ENCODE measurements at places on chromosomes 2 and 18.

DNA sequence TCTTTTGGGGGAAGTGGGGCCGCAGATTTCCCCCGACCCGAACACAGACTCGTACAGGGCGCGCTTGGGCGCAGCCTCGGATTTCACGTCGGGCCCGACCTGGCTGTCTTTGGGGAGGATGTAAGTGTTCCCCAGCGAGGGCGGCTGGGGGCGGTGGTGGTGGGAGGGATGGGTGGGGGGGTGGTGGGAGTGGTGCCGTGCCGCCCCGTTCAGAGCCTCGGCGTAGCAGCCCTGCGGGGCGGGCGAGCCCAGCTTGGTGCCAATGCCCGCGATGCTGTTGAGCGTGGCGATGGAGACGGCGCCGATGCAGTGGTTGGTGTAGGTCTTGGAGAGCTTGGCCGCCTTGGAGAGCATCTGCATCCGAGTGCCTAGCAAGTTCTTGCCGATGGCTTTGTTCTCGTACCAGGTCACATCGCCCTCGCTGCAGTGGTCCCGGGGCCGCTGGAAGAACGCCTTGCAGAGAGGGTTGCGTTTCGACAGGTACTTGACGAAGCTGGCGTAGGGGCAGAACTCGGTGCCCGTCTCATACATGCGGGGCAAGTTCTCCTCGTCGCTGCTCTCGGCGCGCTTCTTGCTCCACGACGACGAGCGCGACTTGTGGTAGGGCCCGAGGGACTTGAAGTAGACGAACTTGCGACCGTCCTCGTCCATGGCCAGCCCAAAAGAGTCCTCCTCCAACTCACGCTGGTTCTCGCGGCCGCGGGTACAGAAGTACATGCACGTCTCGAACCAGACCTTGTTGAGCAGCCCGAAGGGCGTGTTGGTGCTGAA is 1.3 kb downstream of the KCTD1 start:
- no peak for DNase-seq

DNA sequence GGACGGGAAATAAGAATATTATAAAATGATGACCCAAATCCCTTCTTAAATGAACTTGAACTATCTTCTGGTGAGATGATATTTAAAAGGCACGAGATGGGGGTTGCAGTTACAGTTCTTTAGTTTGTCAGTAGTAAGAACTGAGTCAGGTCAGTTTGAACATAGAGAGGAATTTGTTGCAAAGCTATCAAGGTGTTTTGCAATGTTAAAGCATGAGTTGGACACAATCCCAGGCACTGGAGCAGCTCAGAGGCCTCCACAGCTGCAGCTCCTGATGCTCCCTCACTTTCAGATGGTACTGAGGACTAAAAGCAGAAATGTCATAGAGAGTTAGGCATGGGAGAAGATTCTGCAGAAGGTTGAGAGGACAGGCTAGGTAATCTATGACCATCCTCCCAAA is 236.0 kb downstream of the BCL2 start:
- DNase-seq: no peak

GRCh38 chr2:80340022-80340421 is 35.5 kb upstream of the LRRTM1 start:
- no peak for DNase-seq

DNA sequence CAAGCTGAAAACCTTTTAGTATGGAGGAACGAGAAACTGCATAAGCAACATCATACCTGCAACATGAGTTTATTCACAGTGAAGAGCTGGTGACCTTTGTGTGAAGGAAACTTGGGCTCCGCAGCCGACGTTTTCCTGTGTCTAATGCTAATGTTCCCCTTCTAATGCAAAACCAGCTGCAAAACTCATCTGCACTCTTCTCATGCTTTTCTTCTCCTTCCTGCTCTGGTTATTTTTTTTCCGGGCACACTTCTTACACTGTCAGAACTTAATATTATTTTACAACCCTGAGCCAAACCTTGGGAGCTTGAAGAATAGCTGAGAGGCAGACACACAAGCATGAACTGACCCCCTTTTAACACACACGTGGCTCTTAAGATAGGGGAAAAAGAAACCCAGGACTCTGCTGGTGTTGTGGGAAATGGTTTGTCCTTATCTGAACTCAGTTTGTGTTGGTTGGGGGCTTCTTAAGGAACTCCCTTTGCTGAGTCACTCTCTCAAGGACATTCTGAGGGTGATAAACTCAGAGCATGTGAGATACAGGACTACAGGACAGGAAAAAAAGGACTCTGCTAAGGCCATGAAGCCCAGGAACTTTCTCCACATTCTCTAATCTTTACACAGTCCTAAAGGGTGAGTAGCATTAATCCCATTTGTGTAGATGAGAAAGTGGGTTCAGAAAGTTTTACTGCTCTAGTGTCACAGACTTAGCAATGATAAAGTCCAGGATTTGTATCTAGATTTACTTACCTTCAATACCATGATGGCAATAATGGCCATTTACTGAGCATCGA is 439.3 kb upstream of the TRIB2 start:
- no peak for DNase-seq

DNA sequence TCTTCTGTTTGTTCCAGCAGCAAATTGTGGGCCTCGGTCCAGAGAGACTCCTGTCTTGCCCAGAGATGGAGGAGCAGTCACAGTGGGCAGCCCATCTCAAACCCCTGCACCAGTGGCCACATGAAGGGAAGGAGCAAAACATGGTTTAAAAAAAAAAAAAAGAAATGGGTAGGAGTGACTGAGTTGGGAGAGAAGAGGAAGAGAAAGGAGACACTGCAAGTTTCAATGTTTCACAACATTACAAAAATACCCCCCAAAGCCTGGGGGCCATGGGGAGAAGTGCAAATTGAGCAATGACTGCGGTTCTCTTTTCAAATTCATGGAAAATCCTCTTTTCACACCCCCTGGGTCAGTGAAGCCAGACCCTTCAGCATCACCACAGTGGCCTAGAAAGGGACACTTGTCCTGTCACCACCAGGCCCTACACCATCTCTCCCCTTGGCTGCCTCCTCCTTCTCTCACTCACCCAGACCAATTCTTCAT is 117.1 kb downstream of the ZFP36L2 start:
- peak; percentile 89 for DNase-seq

GRCh38 chr2:48315896-48316194 is 214.1 kb upstream of the STON1 start:
- no peak for DNase-seq

DNA sequence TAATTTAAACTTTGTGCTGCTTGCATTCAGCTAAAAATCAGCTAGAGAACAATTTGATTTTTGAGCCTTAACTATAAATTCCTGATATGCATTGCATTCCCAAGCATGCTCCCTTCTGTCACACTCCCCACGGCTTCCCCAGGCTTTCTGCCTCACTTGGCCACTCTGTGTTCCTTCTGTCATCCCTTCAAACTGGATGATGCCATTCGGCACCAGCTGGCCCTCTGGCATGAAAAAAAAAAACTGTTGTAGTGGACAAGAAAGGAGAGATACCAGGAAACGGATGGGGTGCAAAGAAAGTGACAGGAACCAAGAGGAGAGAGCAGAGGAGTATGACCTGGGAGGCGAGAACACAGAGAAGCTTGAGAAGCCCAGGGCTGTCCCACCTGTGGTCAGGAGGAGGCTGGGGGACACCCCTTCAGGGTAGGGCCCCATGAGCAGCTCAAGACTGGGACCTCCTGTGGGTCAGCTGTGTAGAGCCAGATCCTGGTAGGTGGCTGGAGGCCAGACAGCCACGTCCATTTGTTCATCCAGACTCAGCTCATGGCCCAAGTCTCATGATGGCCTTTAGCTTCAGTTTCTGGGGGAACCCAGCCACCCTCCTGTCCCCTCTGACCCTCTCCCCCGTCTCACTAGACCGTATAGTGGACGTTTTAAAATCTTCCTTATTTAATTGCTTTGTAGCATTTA is 211.8 kb downstream of the GBX2 start:
- DNase-seq: no peak

DNA sequence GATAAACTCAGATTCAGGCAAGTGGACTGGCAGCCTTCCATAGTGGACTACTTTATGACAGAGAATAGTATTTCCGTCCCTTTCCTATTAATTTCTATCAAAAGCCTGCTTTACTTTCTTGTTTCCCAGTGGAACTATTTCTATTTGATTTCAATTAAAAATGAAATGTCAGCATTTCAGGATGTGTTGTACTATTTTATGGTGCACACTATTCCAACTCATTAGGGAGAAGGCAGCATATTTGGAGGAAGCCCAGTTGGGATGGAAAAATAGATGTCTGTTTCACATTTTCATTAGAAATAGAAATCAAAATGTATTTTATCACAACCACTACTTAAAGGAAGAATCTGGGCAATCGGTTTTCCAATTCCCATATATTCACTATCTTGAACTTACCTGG is 37.9 kb upstream of the TCF4 start:
- no peak for DNase-seq

GRCh38 chr18:24922491-24922890 is 429.5 kb downstream of the ZNF521 start:
- DNase-seq: no peak

DNA sequence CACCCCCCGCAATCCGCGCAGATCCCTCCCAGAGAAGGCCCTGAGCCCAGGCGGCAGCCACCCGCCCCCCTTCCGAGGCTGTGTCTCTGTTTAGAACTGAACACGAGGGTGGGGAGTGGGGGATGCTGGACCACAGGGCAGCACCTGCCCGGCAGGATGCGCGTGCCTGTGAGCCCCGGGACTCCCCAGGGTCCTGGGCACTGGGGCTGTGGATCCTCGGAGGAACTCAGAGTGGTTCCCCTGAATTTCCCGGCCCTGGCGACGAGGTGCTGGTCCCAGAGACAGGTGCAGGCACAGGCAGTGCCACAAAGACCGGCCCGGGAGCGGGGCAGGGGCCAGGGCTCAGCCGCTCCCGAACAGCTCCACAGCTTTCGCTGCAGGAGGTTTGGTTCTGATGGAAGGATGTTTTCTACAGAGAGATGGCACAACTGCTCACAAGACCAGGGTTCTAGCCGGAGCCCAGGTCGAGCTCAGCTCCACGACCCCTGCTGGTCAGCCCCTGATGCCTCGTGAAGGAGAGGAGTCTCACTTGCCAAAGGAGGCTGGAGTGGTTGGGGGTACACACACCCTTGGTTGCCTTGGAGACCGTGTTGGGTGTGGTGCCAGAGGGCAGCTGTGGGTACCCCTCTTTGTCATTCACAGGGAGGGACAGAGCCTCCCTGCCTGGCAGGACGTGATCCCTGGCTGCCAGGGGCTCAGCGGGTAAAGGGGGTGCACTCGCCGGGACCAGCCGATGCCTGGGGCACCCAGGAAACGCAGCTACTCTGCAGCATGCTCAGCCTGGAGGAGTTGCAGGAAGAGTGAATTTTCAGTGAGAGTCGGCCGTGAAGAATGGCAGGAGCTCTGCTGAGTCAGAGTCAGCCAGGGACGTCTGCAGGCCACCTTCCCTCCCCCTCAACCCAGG is 4.4 kb upstream of the NEU4 start:
- no peak for DNase-seq

GRCh38 chr2:129400826-129401225 is 578.6 kb upstream of the RAB6C start:
- no peak for DNase-seq

DNA sequence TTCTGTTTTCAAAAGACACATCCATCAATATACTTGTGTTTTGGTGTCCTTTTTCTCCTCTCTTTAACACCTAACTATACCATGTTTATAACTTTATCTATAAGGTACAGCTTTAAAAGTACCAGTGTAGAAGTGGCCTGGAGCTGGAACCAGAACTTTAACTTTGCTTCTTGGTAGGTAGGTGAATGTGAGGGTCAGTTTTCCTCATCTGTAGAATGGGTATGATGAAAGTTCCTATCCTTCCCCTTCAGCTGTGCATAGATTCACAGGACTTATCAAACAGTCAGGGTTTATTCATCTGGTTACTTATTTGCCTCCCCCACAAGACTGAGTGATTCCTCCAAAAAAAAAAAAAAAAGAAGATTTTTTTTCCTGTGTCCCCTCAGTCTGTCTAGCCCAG is 12.7 kb downstream of the KCTD1 start:
- DNase-seq: no peak

DNA sequence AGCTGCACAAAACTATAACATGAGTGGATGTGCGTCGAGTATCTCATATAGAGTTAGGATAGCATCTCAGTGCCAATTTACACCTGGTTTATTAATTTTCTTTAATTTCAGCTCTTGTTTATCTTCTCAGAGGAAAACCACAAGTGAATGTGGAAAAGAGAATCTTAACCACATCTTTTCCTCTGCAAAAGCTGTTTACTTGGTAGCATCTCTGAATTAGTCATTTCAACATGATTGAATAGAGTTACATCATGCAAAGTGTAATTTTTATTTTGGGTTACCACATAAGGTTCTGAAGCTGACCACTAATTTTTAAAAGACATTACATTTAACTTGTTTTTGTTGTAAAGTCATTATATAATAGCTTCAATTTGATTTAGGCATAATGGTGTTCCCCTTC is 83.8 kb upstream of the FAM237A start:
- no peak for DNase-seq

DNA sequence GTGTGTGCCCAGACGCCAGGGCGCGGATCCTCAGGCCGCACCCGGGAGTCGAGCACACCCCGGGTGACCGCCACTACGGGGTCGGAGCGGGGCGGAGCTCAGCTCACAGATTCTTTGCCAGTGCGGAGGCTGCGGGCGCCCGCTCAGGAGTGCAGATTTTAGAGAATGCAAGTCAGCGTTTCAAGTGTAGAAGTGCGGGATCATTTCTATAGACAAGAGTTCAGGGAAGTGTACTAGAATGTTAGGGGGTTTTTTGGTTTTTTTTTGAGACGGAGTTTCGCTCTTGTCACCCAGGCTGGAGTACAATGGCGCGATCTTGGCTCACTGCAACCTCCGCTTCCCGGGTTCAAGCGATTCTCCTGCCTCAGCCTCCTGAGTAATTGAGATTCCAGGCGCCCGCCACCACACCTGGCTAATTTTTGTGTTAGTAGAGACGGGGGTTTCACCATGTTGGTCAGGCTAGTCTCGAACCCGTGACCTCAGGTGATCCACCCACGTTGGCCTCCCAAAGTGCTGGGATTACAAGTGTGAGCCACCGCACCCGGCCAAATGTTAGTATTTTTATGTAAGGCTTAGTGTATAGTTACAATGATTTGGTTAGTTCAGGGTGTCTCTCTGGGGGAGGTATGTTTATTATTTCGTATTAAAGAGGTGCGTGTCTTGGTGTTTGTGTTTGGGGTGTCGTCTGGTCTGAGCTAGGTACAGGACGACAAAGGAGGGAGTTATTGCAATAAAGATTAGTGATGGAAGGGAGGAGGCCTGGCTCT is 619 bp upstream of the FAM168B start:
- no peak for DNase-seq

DNA sequence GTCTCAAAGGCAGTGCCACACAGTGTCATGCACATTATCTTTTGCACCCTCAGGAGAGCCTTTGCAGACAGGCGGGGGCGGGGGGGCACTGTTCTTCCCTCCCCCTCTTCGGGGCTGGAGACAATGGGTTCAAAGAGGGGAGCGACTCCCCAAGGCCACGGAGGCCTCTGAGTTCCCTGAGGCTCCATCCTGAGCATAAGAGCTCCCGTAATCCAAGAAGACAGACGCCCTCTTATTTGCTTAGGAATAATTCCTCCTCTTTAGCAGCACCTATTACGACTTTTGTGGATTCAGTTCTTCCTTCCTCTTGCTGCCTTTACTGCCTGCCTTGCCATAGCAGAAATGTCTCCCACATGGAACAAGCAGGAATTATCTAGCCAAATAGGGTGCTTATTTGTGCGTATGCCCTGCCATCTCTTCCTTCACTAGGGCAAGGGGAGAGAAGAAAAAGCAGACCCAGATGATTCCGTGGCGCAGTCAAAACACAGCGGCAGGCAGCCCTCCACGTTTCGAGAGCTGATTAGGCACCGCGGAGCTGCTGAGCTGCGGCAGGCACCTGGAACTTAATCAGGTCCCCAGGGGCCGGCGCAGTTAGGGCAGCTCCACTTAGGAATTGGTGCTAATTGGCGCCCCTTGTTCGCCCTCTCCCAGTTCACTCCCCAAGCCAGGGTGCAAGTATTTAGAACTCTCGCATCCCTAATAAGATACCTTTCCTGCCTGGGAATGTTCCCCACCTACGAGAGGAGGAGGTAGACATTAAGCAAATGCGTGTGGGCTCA is 233.4 kb upstream of the MYT1L start:
- no peak for DNase-seq
